ENCODE measurements at places on chromosomes 11 and 22. TPM values are rescaled to one million over a fixed set of nuclear protein-coding genes. Genes with fewer than 3 reads are reported as not detected.

Gene PLAAT2
- total RNA-seq, result 44.3 TPM

Gene OR5AS1
- not detected for total RNA-seq

Gene DRICH1
- total RNA-seq, result 1.9 TPM

Gene SESN3
- 13.8 TPM for total RNA-seq

Gene GNAZ
- total RNA-seq, result 0.96 TPM

Gene GLB1L3
- not detected for total RNA-seq

Gene CATSPERZ
- total RNA-seq, result not detected

Gene MYBPC3
- total RNA-seq, result 0.06 TPM

All from mucosa of descending colon (tissue), 3 donors.